ENCODE measurements at places on chromosomes 2 and 18.

- no peak for DNase-seq
Measured at GRCh38 chr2:217399291-217399690, 539.4 kb upstream of the TNP1 start.

DNA sequence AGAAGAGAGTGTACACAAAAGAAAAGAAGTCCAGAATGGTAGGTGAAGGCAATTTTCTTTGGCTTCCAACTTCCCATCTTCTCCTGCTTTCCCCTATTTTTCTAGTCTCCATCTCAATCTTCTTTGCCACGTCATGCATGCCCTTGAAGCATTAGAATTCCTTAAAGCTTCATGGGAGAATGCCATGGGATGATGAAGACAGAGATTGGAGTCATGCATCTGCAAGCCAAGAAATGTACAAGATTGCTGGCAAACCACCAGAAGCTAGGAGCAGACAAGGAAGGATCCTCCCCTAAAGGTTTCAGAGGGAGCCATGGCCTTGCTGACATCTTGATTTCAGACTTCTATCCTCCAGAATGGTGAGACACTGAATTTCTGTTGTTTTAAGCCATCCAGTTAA is 305.9 kb downstream of the HRH4 start:
- DNase-seq: no peak

DNA sequence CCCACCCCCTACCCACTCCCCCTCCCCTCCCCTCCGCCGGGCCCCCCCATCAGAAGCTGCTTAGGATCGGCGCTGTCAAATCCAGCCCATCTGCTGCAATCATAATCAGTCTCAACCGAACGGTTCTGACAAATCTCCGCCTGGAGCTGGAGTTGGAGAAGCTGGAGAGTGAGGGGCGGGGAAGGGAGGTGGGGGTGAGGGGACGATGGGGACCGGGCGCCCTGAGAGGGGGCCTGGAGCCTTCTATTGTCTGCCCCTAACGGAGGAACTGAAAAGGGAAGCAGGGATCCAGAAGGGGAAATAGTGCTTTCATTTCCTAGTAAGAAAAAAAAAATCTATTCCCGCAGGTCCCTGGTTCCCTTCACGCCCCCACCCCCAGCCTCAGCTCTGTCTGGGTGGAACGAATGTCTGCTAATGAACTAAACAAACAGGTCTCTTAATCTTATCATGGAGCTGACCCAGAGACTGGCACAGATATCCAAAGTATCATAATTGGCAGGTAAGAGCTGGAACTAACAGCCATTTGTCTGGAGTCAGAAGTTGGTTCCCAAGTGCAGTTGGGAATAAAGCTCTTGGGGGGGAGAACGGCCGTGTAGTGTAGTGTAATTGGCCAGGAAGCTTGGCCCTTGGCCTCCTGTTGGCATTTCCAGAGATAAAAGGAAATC is 301.2 kb downstream of the NCKAP5 start:
- DNase-seq: no peak

- no peak for DNase-seq
Measured at GRCh38 chr2:12124790-12125189, 378.4 kb downstream of the LPIN1 start.

GRCh38 chr2:96680561-96681141 is 38.1 kb downstream of the FER1L5 start:
- no peak for DNase-seq

- no peak for DNase-seq
Measured at GRCh38 chr2:181746844-181747243, 66.5 kb upstream of the NEUROD1 start.

- no peak for DNase-seq
Measured at GRCh38 chr18:37182340-37183135, 353.6 kb downstream of the KIAA1328 start.

DNA sequence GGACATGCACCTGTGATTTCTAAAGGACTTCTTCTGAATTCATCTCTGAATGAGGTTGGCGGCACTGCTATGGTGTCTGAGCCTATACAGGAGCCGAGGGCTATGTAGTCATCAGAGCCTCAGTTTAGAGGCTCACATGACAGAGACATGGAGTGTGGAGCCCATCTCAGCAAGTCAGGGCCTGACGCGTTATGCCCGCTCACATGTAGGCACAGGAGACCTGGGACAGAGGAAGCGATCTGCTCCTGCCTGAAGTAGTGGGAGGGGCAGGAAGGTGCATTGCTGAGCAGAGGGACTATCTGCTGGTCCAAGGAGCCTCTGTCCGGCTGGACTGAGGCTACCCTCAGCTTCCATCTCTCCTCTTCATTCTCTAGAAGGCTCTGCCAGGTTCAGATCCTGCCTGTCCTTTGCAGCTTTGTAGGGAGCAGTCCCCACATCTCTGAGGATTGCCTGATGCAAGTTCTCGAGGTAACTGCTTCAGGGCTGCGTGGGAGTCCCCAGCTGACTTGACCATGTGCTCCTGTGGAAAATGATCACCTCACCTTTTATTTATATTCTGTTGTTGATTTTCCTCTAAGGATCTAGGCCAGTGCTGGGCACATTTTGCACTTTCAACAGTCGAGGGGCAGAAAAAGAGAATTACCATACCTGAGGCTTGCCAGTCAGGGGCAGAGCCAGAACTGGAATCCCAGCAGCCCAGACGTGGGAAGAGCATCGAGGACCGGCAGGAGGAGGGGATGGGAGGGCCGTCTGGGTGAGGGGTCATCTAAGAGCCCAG is 16.6 kb downstream of the KLHL29 start:
- no peak for DNase-seq

DNA sequence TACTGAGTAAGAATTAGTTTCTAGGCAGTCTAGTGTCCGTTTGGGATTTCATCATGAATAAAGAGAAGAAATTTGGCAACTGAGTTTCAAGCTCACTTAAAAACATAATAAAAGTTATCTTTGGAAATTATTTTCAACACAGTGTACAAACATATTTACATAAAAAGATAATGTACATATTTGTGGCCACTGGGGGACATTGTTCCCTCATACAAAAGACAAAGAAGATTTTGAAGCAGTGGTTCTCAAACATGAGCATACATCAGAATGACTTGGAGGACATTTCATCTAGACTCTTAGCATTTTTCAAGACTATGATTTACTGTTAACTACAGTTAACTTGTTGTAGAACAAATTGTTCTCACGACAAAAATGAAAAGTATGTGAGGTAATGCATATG is 15.7 kb upstream of the TTC21B start:
- no peak for DNase-seq

- DNase-seq: no peak
Measured at GRCh38 chr2:207352978-207353671, 176.6 kb upstream of the CREB1 start.

GRCh38 chr18:24656050-24656449 is 195.6 kb downstream of the HRH4 start:
- no peak for DNase-seq

DNA sequence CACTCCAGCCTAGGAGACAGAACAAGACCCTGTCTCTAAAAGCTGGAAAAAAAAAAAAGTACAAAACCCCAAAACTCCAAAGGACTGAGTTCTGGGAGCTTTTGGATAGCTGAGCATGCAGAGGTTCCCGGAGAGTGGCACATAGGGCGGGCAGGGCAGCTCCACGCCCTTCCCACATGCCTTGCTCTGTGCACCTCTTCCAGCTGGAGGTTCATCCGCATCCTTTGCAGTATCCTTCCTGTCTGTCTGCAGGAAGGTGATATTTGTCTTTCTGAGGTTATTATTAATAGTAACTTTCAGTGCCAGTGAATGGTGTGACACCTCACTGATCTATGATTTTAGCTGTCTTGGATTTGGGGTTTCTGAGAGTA is 70.2 kb downstream of the INPP4A start:
- DNase-seq: no peak

DNA sequence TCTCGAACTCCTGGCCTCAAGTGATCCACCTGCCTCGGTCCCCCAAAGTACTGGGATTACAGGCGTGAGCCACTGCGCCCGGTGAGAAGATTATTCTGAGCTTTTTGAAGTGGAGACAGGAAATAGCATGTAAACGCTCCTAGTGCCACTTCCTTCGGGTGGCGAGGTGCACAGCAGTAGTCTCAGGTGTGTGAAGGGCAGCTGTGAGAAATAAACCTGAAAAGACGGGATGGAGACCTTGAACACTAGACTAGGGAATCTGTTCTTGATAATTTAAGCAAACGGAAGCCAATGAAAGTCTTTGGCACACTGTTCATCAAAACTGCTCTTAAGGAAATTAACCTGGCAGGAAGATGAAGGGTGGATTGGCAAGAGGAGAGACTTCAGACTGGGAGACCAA is 439 bp upstream of the PLEKHH2 start:
- DNase-seq: no peak

GRCh38 chr2:23685181-23685580 is 241.7 kb downstream of the ATAD2B start:
- DNase-seq: no peak

GRCh38 chr18:74292541-74292858 is 737 bp upstream of the CYB5A start:
- DNase-seq: no peak

Measured in inflammatory macrophage treated with lipopolysaccharide for 4 hours (primary cell).